Activated naive CD8-positive, alpha-beta T cell treated with anti-CD3 and anti-CD28 coated beads, Interleukin-2, amount 10 ng/mL, durations not matched to agents 7 days and 5 days (primary cell): ENCODE measurements at places on chromosomes 1 and 21. TPM values are rescaled to one million over a fixed set of nuclear protein-coding genes. Genes with fewer than 3 reads are reported as not detected.

- H3K4me1 ChIP-seq: peaks cover 42% of the 10 kb centered on the region
- no peak overlapping the region for H3K4me3 ChIP-seq
- peaks cover 40% of the 10 kb centered on the region for H3K36me3 ChIP-seq
- H3K27ac ChIP-seq: peak overlapping the region; percentile 63
- H3K27me3 ChIP-seq: no peaks in the 10 kb centered on the region
These were observed 9.6 kb downstream of the ENSA start for GRCh38 chr1:150619576-150620509.

GRCh38 chr1:98336472-98337083 lies 324.9 kb upstream of the SNX7 start:
- peaks cover 5% of the 10 kb centered on the region for H3K27me3 ChIP-seq
- H3K36me3 ChIP-seq: no peaks in the 10 kb centered on the region
- H3K27ac ChIP-seq: no peak overlapping the region
- no peaks in the 10 kb centered on the region for H3K4me1 ChIP-seq
- no peak for DNase-seq

DNA sequence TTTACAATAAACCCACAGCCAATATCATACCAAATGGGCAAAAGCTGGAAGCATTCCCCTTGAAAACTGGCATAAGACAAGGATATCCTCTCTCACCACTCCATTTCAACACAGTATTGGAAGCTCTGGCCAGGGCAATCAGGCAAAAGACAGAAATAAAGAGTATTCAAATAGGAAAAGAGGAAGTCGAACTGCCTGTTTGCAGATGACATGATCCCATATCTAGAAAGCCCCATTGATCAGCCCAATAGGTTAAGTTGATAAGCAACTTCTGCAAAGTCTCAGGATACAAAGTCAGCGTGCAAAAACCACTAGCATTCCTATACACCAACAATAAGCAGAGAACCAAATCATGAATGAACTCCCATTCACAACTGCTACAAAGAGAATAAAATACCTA lies 235.5 kb downstream of the DPYD start:
- no peak overlapping the region for H3K4me3 ChIP-seq
- H3K4me1 ChIP-seq: no peaks in the 10 kb centered on the region
- H3K27ac ChIP-seq: no peak overlapping the region
- no peak for DNase-seq

DNA sequence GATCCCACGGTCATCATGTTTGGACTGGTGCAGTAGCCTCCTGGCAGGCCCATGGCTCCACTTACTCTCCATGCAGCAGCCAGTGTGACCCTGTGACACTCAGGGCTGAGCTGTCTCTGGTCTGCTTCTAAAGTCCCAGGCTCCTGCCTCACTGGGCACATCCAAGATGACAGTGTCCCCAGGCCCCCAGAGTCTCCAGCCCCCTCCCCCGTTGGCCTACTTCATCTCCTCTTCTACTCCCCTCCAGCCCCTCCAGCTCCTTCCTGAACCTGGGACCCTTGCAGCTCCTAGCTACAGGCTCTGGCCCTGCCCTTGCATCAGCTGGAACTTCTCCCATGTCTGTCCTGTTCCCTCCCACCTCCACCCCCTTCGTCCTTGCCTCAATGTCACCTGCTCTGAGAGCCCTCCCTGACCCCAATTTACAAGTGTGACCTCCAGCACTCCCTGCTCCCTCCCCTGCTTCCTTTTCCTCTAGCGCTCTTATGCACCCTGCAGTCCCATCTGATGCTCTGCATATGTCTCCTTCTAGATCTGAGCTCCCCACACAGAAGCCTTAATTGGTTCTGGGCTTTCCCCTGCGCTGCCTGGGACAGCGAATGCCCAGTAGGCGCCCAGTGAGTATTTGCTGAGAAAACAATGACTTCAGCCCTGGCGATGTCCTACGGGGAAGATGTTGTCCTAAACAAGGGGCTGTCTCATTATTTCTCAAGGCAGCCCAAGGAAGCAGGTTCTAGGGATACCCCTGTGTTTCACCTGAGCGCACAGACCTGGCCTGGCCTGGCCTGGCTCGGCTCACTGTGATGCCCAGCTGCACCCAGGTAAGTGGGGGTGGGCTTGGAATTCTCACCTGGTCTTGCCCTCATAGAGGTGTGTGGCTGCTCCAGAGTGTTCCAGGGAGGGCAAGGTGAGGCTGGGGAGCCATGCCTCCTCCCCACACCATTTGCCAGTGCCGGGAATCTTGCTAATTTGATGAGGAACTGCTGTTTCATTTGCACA lies 600.6 kb downstream of the PTPRU start:
- peaks cover 15% of the 10 kb centered on the region for H3K27me3 ChIP-seq
- H3K4me3 ChIP-seq: no peak overlapping the region
- no peaks in the 10 kb centered on the region for H3K36me3 ChIP-seq
- H3K4me1 ChIP-seq: no peaks in the 10 kb centered on the region

- DNase-seq: peak; percentile 72
- no peaks in the 10 kb centered on the region for H3K36me3 ChIP-seq
- H3K4me1 ChIP-seq: peaks cover 7% of the 10 kb centered on the region
- H3K27ac ChIP-seq: no peak overlapping the region
These were observed 5.6 kb upstream of the S100A7 start for GRCh38 chr1:153465811-153466636.

DNA sequence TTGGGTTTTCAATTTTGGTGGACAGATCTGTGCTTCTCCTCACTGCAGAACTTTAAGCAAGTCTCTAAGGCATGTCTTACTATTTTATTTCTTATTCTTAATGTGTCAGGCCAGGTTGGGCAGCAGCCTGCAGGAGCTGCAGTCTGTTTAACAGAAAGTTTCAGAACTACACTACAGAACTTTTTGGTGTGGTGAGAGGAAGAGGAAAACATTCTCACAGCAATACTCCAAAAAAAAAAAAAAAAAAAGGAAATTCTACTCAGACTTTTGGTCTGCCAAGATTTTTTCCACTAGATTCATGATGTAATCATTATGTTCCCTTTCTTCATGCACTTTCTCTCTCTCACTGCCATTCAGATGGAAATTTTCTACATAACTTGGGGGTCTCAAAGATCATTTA lies 255.2 kb downstream of the COL11A1 start:
- H3K27me3 ChIP-seq: no peaks in the 10 kb centered on the region
- no peak overlapping the region for H3K27ac ChIP-seq
- H3K36me3 ChIP-seq: no peaks in the 10 kb centered on the region
- no peak for DNase-seq

GRCh38 chr1:23592209-23592892 lies 33.0 kb upstream of the ID3 start:
- H3K27ac ChIP-seq: peak overlapping the region; percentile 92
- peaks cover 67% of the 10 kb centered on the region for H3K4me1 ChIP-seq
- no peak for DNase-seq

DNA sequence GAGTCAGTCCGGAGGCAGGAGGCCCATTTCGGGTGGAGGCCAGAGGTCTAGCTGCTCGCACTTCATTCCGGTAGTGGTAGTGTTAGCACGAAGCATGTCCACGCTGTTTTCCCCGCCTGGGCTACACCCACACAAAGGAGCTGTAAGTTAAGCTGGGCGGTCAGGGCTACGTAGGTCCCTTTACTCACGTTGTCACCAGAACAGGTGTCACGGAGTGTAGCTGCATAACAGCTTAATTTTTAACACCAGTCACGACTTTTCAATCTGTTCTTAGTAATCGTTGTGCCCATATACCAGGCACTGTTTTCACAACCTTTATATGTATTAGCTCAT lies 15.6 kb downstream of the HLX start:
- peaks cover 3% of the 10 kb centered on the region for H3K36me3 ChIP-seq
- H3K27me3 ChIP-seq: peaks cover 47% of the 10 kb centered on the region
- no peak overlapping the region for H3K27ac ChIP-seq

DNA sequence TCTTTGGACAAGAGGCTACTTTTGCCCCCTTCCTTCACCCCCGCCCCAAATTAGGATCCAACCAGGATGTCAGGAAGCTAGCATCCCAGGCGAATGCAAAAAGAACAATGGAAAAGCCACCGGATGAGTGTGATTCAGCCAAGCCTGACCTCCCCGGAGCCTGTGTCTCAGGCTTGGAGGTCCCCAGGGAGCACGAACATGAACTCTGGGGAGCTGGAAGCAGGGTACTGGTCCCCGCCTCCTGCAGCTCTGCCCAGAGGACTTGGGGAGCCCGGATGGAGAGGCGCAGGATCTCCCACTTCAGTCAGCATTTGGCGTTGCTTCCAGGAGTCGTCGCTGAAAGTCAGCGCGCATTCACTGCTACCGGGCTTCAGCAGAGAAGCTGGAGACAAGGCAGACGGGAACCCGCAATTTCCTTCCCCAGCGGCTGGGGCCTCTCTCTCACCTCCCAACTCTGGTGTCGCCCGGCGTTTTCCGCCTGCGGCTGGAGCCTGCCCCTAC lies 1.8 kb upstream of the TBX15 start:
- no peak for DNase-seq
- peaks cover 12% of the 10 kb centered on the region for H3K4me1 ChIP-seq
- peaks cover 92% of the 10 kb centered on the region for H3K27me3 ChIP-seq
- peaks cover 2% of the 10 kb centered on the region for H3K36me3 ChIP-seq
- no peak overlapping the region for H3K27ac ChIP-seq

Gene RSBN1
- 37.0 TPM for total RNA-seq

Gene CELA3B
- not detected for total RNA-seq

Gene METTL13
- 36.9 TPM for total RNA-seq
